HT1080 (cell line): ENCODE measurements at places on chromosomes 2 and 18.

DNA sequence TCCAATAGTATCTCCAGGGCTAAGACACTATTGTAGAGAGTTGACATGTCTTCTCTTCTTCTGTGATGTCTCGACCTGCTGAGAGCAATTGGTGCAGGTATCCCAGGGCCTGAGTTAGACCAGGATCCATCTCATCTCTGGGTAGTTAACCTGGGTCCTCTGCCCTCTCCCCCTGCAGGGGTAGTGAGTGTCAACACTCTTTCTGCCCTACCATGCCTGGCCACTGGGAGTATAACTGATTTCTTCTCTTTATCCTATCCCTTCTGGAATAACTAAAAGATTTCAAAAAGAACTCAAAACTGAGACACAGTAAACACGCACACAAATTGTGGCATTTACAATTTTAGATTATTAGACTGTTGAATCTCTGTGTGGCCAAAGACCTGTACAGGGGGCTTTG is 20.8 kb upstream of the SIX3 start:
- DNase-seq, result no peak

GRCh38 chr18:75072672-75073371 is 136.1 kb downstream of the PTGR3 start:
- no peak for DNase-seq

DNA sequence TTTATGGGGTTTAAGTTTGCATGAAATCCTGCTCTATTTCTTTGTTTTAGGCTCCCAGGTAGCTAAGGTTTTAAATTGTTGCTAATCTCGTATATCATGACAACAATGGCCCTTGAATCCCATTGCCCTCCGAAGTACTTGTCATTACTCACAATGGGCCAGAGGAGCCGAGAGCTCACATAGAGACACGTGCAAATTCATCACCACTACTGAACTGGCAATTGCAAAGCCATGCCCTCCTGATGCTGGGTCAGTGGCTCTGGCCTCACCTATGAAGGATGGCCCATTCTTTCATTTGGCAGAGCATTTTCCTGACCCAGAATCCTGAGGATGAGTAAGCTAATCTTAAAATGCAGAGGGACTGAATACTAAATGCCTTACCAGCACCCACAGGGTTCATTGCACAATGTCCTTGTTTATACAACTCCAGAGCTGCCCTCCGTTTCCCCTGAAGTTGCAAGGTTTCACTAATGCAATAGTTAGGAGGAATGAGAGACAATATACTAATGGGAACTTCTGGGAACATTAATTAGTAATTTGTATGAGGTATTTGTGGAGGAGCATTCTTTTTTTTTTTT is 71.6 kb upstream of the GAREM1 start:
- DNase-seq, result peak; percentile 45

DNA sequence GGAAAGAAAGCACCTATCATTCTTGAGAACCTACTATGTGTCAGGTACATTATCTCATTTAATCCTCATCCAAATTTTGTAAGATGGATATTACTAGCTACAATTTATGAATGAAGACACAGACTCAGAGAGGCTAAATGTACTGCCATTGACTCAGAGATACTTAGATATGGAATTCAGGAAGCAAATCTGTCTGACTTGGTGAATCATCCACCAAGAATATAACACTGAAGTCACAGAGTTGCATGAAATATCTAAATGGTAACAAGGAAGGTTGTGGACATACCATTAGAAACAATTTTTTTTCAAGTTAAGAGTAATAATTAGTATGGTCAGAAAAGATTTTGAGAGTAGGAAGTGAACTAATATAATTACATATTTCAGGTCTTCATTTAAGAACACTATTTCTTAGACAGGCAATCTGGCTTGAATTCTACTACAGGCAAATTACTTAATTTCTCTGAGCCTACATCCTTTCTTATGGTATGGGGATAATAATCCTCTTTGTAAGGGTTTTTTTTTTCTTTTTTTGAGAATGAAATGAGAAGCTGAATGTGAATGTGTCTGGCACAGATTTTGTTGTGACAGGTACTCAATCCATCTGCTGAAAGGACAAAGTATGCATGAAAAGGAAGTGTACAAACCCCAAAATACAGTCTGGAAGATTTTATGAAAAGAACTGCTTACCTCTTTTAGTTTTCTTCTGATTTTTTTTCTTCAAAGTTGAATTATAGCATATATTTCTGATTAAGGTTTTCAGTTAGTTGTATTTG is 14.8 kb upstream of the C2orf66 start:
- DNase-seq, result peak; percentile 78

DNA sequence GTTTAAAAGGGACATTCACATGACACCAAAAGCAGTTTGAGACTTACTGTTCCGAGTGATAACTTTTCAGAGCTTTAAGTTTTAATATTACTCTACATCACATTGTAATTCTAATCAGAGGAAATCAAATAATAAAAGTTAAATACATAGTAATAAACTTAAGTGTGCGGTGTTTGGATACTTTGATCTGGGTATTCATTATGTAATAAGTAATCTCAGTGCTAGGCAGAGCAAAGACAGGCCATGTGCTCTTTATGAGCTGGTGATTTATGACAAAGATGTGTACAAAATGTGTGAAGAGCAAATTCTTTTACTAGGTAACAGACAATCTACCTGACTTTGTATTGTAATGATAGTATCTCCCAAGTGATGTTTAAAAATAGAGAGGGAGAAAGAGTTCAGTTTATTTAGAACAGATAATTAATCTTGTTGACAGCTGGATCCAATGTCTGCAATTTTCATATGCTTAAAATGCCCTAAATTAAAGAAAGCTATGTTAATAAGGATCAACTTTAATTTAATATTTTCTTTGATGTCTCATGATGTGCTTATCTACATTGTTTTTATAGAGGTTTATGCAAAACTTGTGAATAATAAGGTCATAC is 4.4 kb downstream of the CFAP221 start:
- DNase-seq, result no peak

GRCh38 chr2:205924676-205925075 is 161.3 kb downstream of the INO80D start:
- DNase-seq, result no peak

- peak; percentile 49 for DNase-seq
Observed at GRCh38 chr2:207317378-207317984, 151.7 kb upstream of the KLF7 start.
